Stimulated activated CD8-positive, alpha-beta memory T cell treated with anti-CD3 and anti-CD28 coated beads, Interleukin-4, amount 100 ng/mL, for 48 hours (primary cell): ENCODE measurements at places on chromosomes 1 and 21.

DNA sequence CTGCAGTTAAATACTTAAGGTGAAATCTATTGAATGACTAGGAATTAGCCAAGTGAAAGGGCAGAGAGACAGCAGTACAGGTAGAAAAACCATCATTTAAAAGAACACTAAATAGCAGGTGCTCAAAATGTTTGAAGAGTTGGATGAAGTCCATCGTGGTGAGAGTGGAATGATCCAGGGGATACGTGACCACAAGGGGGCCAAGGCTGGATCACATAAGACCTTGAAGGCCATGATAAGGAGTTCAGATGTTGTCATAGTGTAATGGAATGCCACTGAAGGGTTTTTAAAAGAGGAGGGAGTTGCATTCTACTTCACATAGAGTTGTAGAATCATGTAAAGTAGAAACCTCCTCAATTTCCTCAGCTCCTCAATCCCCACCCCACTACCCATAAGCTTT is 34.8 kb upstream of the HOOK1 start:
- no peak for DNase-seq

- DNase-seq = peak; percentile 32
Observed at GRCh38 chr1:3676581-3677470, 24.5 kb downstream of the TP73 start.

DNA sequence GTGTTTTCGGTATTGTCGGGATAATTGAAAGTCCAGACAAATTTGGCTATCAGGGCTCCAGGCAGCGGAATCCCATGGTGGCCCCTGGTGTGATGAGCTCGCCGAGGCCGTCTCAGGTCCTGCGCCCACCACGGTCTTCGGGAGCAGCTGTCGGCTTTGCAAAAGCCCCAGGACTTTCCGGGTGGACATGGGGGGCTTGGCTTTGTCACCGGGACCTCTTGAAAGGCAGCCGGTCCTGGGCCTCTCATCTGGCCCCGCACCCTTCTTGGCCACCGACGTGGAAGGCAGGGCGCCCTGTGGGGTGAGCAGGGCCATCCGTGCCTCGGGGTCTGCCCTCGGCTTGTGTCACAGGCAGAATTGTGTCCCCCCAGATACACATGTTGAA is 87.1 kb upstream of the ACTRT2 start:
- DNase-seq = no peak

DNA sequence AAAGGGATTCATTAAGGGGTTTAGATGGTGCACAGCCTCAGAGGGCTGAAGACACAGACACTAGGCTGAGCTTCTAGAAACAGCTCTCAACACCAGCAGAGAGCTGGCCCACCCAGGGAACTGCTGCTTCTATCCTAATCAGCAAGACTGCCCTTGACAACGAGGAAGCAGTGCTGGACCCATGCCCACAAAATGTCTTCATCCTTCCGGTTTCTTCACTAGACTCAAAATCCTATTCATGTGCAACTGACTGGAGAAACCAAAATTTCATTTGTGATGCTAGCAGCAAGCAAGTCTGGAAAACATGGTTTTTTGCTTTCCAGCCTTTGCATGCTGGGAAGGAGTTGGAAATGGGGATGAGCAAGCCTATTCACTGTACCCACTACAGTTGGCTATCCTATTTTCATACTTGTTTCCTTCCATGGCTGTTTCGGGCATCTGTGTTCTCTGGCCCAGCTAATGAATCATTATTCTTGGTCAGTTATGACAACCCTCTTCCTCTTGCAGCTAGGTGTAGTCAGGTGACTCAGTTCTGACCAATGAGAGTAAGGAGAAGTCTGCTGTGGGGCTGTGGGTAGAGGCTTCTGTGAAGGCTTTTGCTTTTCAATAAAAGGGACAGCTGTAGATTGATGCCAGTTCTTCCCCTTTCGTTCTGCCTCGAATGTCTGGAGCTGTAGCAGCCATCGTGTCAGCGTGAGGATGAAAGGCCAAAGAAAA is 14.6 kb upstream of the TMEM61 start:
- no peak for DNase-seq

GRCh38 chr1:158177700-158178450 is 2.8 kb upstream of the CD1D start:
- peak; percentile 51 for DNase-seq

GRCh38 chr1:231416901-231417300 is 5.2 kb downstream of the EGLN1 start:
- no peak for DNase-seq

DNA sequence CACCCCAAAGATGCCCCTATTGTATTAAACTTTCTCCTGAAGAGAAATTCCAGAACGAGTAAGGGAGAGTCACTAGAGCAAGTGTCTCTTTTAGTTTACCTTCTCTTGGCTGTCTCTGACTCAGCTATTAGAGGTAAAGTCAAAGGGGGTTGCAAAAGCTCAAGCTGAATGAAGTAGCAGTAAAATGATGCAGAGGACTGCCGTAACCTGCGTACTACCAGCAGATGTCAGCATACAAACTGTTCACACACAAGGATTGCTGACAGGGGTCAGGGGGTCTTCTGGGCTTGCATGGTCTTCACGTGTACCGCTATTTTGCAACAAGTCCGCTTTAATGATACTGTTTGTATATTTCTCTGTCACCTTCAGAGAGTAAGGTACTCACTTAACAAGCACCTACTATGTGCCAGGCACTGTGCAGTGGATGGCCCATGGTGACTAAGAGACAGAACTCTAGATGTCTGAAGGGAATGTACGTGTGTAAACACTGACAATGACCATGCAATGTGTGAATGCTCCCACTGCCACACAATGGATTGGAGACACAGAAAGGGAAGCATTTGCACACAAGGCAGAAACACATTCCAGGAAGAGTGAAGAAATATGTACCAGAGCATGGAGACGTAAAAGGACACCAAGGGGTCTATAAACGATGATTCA is 34.9 kb downstream of the CHML start:
- no peak for DNase-seq

DNA sequence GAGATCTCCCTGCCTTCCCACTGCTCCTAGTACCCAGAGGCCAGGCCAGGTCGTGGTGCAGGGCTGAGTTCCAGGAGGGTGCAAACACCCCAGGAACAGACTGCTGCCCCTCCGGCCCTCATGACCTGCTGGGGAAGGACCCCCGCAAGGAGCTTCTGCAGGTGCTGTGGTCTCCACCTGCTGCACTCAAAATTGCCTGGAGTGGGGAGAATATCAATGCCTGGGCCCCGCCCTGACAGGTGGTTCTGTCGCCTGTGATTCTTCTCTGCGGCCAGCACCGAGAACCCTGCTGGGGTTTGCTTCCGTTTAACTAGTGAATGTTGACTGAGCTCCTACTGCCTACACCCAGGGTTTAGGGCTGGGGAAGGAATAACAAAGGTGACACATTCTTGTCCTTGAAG is 2.1 kb upstream of the TFF3 start:
- peak; percentile 3 for DNase-seq

GRCh38 chr1:43237121-43237520 is 32.7 kb upstream of the TMEM125 start:
- no peak for DNase-seq

- DNase-seq = no peak
Observed at GRCh38 chr1:19436716-19437476, 48.4 kb downstream of the CAPZB start.

DNA sequence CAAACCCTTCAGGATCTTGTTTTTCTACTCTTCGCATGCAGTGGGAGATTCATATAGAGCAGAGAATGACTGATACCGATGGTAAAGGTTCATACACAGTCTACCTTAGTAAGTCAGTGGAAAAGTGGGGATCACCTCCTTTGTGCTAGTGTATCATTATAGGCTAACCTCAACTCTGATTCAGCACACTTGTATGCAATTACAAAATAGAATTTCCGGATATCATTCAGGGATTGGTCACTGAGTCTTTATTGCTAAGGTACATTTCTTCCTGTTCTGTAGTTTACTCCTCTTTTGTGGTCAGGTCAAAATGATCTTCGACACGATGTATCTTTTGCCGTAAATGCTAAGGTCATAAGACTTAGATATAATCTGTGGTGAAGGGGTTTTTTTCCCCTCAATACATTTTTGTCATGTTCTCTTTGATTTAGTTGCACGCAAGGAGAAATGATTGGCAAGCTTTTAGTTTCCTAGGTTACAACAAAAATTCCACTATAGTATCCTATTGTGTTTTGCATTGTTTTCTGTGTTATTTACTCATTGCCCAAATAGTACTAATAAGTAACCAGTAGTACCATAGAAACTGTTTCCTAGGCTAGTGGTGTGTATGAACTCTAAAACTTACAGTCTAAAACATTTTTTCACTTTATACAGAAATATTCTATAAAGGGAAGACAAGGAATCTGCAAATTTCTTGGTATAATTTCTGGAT is 35.7 kb upstream of the PLA2G4A start:
- DNase-seq = no peak

GRCh38 chr1:183330335-183330734 is 87.8 kb downstream of the NMNAT2 start:
- no peak for DNase-seq

GRCh38 chr1:23194119-23194984 is 22.9 kb downstream of the HTR1D start:
- DNase-seq = no peak

GRCh38 chr1:118987468-118988185 is 516 bp downstream of the TBX15 start:
- DNase-seq = no peak

GRCh38 chr1:215704089-215704860 is 137.2 kb downstream of the KCTD3 start:
- no peak for DNase-seq

DNA sequence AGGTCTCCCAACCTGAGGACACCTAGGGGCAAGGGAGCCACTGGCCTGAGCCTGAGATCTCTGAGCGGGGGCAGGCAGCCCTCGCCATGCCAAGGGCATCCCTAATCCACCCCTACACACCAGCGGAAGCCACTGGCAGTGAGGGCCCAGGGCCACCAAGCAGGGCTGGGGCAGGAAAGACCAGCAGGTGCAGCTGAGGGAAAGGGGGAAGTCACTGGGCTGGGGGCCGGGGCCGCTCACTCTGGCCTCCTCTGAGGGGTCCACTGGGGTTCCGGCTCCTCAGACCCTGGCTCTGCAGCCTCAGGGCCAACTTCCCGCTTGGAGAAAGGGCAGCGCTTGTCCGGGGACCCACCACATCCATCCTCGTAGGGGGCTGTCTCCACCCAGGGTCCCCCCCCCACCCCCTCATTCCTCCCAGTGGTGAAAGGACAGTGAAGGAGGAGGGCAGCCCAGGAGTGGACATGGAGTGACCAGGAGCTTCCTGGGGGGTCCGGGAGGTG is 42.5 kb upstream of the ACTRT2 start:
- no peak for DNase-seq

- no peak for DNase-seq
Observed at GRCh38 chr1:209708297-209708696, 3.7 kb downstream of the HSD11B1 start.

DNA sequence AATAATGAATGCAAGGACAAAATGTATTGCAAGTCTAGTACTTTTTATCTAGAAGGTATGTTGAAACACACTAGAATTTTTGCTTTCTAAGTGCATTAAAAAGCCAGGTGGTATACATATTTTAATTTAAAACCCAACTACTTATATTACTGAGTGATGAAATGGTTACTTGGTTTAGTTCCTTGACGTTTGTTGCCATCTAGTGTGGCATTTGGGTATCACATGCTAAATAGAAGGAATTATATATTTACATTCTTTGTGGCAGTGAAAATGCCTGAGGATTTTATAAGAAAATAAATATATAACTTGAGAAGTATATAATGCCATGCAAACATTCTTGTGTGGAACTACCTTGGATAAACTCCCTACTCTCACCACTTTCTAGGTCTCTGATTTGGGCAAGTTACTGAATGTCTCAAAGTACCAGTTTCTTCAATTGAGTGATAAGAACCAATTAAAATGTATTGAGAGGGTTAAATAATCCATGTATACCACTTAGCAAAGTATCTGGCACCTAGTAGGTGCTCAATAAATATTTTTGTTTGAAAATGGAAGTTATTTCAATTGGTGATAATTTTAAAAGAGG is 69.6 kb downstream of the SDCCAG8 start:
- DNase-seq = no peak

DNA sequence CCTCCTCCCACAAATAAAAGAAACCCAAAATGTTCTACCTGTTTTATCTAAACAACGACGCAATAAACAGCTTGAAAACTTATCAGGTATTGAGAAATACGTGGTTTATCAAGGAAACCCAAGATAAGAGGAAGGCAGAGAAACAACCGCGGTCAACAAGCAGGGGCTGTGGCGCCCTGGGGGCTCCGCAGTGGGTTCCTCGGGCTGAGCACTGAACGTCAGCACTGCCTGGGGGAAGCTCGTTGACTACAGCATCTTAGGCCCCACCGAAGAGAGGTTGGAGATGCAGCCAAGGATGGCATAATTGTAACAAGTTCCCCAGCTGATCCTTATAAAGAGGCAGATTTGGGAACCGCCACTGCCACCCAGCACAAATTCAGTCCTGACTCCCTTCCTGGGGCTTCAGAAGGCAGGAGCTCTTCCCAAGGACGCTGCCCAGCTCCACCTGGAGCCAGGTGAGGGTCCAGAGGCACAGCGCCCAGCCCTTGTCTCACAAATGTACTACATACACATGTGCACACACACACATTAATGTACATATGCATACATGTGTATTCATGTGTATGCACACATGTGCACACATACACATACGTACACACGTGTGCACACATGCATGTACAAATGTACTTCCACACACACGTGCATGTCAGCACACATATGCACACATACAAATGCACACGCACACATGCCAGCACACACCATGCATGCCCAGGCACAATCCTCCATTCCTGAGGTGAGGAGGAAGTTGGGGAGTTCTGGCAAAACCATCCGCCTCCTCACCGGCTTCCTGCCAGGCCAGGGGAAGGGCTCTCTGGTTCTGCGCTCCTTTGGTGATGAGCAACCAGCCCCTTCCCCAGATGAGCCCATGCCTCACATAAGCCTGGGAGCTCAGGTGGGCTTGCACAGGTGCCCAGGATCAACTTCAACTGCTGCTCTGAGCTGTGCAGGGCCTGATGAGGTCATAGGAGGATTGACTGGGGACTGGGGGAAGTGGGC is 251.1 kb downstream of the NPHP4 start:
- DNase-seq = no peak

GRCh38 chr1:163914785-163915413 is 593.1 kb downstream of the NUF2 start:
- no peak for DNase-seq

DNA sequence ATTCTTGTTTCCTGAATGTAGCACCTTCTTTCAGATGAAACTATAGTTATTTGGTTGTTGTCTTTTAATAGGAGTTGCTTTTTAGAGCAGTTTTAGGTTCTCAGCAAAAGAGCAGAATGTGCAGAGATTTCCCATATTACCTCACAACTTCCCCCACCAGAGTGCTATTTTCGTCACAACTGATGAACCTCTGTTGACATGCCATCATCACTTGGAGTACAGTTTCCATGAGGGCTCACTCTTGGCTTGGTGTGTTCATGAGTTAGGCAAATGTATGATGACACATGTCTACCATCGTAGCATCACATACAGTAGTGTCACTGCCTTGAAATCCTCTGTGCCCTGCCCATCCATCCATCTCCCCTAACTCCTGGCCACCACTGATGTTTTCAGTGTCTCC is 3.7 kb downstream of the IBA57 start:
- no peak for DNase-seq

- DNase-seq = no peak
Observed at GRCh38 chr1:20494609-20495311, 8.8 kb upstream of the CAMK2N1 start.

GRCh38 chr1:77888781-77889642 is 588 bp downstream of the NEXN start:
- DNase-seq = peak; percentile 45

GRCh38 chr1:8354038-8354437 is 36.1 kb downstream of the SLC45A1 start:
- DNase-seq = no peak

- DNase-seq = no peak
Observed at GRCh38 chr1:35850716-35851115, 32.3 kb upstream of the AGO1 start.
